ENCODE measurements at places on chromosomes 16 and 17.

- DNase-seq = peak; percentile 87
Observed at GRCh38 chr17:79728169-79728907, 2.4 kb upstream of the ENPP7 start.

GRCh38 chr17:74340470-74341023 is 14.5 kb downstream of the KIF19 start:
- DNase-seq = no peak

GRCh38 chr17:20611309-20611708 is 31.8 kb downstream of the CDRT15L2 start:
- DNase-seq = no peak

GRCh38 chr17:8947201-8947600 is 18.3 kb downstream of the PIK3R5 start:
- no peak for DNase-seq

- no peak for DNase-seq
Observed at GRCh38 chr16:52535076-52535475, 11.9 kb downstream of the TOX3 start.

DNA sequence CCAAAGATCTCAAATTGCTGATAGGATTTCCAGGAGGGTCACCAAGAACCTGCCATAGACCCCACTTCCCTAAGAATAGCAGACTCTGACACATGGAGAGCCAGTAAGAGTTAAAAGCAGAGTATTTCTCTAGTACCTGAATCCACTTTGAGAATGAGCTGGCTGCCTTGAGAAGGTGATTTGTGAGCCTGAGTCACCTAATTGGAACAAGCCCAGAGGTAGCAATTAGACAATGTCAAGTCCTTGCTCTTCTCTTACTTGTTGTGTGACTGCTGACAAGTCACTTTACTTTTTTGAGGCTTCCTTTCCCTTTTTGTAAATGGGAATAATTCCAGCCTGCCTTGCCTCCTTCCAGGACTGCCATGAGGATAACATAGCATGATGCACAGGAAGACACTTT is 76.1 kb upstream of the ASIC2 start:
- DNase-seq = no peak

- DNase-seq = no peak
Observed at GRCh38 chr17:62186841-62187240, 121.8 kb upstream of the MED13 start.

DNA sequence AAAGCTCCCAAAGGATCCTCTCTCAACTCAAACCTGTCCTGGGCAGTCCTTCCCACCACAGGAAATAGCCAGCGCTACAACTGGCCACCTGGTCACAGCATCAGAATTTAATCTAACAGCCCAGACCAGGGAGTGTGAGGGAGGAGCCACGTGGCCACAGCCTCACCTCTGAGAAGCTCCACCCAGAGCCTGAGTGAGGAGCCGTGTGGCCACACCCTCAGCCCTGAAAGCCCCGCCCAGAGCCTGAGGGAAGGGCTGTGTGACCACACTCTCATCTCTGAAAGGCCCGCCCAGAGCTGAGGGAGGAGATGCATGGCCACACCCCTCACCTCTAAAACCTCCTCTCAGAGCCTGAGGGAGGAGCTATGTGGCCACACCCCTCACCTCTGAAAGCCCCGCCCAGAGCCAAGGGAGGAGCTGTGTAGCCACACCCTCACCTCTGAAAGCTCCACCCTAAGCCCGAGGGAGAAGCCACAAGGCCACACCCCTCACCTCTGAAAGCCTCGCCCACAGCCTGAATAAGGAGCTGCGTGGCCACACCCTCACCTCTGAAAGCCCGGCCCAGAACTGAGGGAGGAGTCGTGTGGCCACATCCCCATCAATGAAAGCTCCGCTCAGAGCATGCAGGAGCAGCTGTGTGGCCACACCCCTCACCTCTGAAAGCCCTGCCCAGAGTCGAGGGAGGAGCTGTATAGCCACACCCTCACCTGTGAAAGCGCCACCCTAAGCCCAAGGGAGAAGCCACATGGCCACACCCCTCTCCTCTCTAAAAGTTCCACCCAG is 28.6 kb downstream of the SLC38A8 start:
- peak; percentile 65 for DNase-seq

- no peak for DNase-seq
Observed at GRCh38 chr16:49277386-49277742, 4.3 kb downstream of the CBLN1 start.

DNA sequence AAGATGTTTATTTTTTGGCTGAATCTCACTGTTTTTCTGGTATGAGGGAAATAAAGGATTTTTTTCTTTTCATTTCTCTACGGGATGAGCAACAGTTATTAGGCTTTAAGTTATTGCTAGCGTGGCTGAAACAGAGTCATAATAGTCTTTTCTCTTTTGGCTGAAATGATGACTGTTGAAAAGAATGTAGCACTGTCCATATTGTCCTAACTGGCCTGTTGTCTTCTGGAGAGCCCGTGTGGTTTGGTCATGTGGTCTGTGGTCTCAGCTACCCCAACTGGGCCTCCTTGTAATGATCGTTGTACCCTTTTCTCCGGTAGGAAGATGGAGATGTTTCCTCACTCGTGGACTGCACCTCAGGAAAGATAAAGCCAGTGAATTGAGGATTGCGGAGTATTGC is 36.6 kb downstream of the EPN2 start:
- DNase-seq = no peak

DNA sequence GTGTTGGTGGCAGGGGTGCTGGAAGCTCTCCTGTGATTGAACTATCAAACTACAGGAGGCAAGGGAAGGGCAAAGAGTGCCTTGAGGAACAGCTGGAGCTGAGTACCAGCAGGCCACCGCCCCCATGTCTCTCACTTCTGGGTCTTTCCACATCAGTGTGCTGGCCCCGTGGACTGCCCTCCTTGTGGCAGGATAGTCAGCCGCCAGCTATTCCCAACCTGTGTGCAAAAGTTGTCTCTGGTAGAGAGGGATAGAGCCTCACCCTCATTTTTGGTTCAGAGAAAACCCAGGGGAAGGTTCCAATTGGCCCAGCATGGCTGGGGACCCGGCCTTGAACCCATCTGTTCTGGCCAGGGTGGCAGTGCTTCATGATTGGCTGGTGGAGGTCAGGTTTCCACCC is 211.8 kb downstream of the IRF8 start:
- no peak for DNase-seq
